Tongue (tissue), 3 donors: ENCODE measurements at places on chromosomes 12 and 14.
A peak's percentile ranks its signal among the peaks of the same experiment; 100 is the strongest.

- DNase-seq = peak; percentile 79
Observed at GRCh38 chr12:22083167-22083566, 37.1 kb downstream of the CMAS start.

DNA sequence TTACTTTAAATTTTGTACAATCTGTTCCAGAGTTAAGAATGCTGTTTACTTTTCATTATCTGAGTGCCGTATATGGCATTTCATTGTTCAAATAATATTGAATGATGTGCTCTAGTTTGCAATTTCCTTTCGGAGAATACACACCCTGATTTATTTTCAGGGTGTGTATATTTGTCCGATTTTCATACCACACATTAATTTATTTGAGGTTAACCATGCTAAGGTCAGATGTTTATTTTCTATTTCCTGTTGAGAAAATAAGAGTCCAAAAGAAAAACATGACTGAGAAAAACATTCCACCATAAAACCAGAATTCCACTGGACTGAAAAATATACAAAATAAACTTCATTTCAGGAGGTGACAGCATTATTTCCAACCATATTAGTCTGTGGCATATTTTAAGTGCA is 64.2 kb upstream of the OVCH1 start:
- DNase-seq = no peak

DNA sequence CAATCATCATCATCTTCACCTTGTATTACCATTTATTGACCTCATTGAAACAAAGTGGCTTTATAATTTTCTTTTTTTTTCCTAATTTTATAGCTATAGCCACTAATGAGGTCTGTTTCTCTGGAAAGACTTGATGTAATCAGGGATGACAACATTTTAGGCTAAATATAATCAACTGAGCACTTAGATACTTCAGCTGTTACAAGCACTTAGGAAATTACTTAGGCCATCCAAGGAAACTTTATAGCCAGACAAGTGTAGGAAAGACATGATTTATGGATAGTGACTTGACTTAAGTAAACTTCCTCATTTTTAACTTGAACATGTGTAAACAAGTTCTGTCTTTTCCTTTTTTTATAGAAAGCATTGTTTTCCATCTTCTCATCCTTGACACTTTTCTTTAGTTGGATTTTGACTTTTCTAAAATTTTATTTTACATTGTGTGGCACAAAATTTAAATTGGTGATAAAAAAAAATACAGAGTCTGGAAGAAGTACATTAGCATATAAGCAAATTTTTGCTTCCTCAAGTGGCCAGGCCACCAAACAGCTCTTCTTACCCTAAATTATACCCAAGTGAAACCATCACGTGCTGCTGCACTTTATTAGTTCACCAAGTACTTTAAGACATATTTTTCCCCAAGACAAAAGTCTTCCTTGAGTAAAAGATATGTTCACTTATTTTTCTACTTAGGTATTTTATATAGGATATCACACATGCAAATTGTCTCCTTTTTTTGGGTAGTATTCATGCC is 15.1 kb downstream of the CPNE8 start:
- peak; percentile 15 for DNase-seq

- no peak for DNase-seq
Observed at GRCh38 chr12:111409780-111410430, 4.2 kb downstream of the SH2B3 start.

- DNase-seq = no peak
Observed at GRCh38 chr14:55965851-55966250, 152.4 kb upstream of the PELI2 start.

DNA sequence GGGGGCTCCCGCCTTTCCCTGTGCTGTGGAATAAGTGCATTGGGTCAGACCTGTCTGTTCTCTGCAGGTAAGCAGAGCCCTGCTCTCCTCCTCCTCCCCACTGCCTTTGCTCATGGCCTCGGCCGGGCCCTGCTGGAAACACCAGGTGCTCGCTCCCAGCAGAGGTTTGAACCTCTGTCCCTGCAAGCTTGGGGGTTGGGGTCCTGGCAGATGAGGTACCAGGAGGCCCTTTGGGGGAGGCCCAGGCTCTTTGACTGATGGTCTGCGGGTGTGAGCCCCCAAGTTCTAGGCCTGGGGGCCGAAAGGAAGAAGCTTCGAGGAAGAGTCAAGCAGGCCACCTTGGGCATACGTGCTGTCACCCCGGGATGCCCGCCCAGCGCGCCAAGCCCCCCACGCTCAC is 22.1 kb upstream of the CEP170B start:
- no peak for DNase-seq
